ENCODE measurements at places on chromosomes 5 and 9.

GRCh38 chr5:52708463-52708862, 79.3 kb upstream of the ITGA1 start:
- no peak for DNase-seq

- DNase-seq = no peak
These were observed 65.8 kb upstream of the PLPP6 start for GRCh38 chr9:4596165-4596922.

DNA sequence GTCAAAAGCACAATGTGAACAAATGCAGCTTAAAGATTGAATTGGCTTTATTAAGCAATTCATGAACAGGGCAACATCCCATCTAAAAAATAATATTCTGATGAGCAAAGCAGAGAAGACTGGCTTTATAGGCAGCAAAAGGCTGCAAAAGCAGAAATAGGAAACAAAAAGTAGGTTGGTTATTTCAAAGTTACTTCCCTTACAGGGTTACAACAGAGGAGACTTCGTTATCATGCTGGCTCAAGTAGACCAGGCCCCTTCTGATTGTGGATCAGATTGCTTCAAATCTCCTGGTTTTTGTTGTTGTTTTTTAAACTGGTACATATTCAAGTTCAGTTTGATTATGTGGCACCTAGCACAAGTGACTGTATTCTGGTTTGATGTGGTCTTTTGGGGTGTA, 73.1 kb downstream of the MAN2A1 start:
- DNase-seq = no peak

- no peak for DNase-seq
These were observed 256.0 kb downstream of the FBXL17 start for GRCh38 chr5:108125771-108126511.

DNA sequence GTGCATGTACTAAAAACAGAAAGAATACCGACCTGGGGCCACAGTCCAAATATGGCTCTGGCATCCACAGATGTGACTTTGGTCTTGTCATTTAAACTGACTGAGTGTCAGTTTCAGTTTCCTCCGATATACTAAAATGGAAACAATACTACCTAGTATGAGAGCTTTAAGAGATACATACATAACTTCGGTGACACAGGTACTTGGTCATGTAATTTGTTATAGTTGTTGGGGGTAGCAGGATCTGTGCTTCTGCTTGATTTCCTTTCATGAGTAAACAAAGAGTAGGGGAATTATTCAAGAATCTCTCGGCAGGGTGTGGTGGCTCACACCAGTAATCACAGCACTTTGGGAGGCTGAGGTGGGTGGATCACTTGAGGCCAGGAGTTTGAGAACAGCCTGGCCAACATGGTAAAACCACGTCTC, 32.1 kb downstream of the MTMR12 start:
- no peak for DNase-seq

GRCh38 chr9:125755340-125755739, 8.2 kb downstream of the PBX3 start:
- DNase-seq = no peak

DNA sequence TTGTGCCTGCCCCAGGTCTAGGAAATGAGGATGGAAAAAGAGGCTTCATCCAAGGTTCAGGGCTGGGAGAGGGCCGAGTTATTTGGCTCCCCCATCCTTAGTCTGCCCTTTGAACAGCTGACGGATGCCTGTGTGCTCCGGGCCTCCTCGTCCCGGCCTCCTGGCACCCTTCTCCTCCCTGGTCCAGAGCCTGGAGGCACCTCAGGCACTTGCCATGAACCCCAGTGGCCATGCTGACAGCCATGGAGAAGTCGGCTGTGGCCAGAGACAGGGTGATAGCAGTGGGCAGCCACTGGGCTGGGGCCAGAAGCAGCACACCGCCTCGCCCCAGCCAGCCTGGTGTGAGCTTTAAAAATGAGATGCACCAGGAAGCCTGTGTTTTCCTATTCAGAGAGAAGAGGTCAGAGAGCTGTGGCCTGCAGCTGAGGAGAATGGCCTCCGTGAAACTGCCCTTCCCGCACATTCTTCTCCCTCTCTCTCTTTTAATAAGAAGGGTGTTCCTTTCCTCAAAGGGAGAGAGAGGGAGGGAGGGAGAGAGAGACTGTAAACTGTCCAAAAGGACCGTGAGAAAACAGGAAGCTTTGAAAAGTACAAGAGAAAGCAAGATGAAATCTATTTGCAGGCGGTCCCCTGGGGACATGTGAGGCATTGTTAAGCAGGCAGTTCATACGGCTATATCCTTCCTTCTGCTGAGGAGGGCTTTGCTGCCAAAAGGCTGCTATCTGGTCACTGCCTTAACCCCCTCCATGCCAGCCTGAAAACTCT, 55.3 kb downstream of the ZNF366 start:
- no peak for DNase-seq

DNA sequence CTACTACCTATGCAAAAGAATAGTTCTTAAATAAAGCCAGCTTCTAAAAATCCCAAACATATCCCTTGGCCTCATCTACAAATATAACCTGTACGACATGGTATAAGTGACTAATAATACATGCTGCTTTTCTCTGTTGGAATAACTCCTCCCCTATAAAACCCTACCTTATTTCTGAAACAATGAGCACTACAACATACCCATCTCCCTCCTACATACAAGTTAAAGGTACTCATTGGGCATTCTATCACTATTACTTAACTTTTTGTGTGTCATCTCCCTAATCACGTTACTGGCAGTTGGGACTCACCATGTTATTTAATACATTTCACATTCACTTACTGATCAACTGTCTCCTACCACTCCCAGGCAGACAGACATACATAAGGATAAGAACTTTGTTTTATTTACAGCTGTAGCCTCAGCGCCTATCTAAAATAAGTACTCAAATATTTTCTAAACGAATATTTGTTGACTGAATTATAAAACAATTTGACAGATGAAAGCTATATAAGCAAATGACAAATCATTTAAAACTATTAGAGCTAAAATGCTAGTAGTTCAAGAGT, 4.1 kb downstream of the CLK4 start:
- no peak for DNase-seq

DNA sequence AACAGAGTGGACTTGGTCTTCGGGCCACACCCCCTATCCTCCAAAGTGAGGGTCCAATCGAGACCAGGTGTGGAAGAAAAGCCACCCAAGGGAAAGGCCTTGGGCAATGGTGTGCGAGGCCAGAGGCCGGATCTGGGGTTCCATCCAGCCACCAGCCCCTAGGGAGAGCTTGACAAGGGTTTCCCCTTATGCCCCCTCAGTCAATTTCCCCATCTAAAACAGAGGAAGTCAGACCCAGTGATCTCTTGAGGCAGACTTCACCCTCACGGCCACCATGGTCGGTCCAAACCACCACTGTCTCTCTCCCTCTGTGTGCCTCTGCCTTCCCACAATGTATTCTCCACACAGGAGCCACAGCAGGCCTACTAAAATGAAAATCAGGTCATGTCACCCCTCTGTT, 82.9 kb downstream of the C5orf15 start:
- DNase-seq = no peak

- DNase-seq = no peak
These were observed 1141.0 kb downstream of the CDH12 start for GRCh38 chr5:21711866-21712758.

GRCh38 chr9:15086156-15086763, 176.0 kb upstream of the FREM1 start:
- DNase-seq = no peak

- no peak for DNase-seq
These were observed 5.9 kb upstream of the CSF1R start for GRCh38 chr5:150092159-150092787.

- DNase-seq = no peak
These were observed 338.1 kb downstream of the PRELID2 start for GRCh38 chr5:145497052-145497451.

- no peak for DNase-seq
These were observed 14.3 kb downstream of the TTC1 start for GRCh38 chr5:160023007-160023907.

GRCh38 chr9:71668717-71669116, 99.6 kb downstream of the CEMIP2 start:
- DNase-seq = no peak

- no peak for DNase-seq
These were observed 125.3 kb downstream of the CEP120 start for GRCh38 chr5:123297866-123298265.

GRCh38 chr5:173630724-173631365, 14.4 kb upstream of the BOD1 start:
- DNase-seq = no peak

DNA sequence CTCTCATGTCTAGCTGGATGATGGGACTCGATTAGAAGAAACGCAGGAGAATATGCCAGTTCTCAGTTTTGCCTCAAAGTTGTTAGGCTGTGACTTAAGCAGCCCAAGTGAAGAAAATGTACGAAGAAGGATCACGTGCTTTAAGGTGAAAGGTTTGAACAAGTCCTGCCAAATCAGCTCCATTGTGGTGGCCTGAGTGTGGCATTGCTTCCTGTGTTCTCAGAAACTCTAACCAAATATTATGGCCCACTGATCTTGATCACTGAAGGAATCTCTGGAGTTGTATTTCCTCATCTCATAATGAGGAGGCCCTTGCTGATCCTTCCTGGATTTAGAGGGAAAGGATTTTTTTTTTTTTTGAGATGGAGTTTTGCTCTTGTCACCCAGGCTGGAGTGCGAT, 44.0 kb downstream of the OTULIN start:
- no peak for DNase-seq

- no peak for DNase-seq
These were observed 98.4 kb upstream of the CAST start for GRCh38 chr5:96563816-96564215.

GRCh38 chr5:41878643-41879478, 8.6 kb upstream of the OXCT1 start:
- no peak for DNase-seq

GRCh38 chr5:139961435-139962157, 81.5 kb downstream of the NRG2 start:
- DNase-seq = no peak

DNA sequence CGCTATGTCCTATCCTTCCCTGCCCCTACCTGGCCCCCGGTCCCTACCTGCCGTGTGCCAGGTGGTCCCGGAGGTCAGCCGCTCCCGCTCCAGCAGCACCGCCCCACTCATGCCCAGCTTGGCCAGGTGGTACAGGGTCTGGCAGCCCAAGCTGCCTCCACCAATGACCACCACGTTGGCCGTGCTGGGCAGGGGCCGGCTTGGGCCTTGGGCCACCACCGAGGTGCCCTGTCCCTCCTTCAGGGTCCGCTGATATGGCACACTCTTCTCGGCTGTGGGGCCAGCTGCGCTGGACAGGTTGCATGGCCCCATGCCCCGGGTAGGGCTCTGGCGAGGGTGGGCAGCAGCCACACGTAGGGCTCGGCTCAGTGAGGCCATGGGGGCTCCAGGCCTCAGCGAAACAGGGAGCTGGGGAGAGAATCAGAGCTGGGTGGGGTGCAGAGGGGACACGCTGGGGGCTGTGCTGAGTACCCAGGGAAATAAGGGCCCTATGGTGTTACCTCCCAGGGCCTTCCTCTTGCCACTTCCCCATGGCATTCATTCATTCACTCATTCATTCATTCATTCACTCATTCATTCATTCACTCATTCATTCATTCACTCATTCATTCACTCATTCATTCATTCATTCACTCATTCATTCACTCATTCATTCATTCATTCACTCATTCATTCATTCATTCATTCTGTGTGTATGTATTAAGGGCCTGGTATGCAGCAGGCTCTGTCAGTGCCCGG, 4.2 kb downstream of the SARDH start:
- no peak for DNase-seq

DNA sequence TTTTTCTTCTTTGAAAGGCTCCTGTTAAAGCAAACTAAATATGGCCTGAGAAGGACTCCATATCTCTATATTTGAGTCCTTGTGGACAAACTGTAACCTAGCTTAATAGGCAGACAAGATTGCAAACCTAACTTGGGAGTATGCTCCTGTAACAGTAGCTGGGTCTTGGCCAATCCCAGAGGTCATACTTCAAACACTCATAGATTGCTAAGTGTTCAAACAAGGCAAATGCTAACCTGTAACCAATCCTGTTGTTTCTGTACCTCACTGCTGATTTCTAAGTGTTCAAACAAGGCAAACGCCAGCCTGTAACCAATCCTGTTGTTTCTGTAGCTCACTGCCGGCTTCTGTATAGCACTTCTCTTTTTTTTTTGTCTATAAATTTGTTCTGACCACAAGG, 50.6 kb upstream of the CLK4 start:
- DNase-seq = no peak

DNA sequence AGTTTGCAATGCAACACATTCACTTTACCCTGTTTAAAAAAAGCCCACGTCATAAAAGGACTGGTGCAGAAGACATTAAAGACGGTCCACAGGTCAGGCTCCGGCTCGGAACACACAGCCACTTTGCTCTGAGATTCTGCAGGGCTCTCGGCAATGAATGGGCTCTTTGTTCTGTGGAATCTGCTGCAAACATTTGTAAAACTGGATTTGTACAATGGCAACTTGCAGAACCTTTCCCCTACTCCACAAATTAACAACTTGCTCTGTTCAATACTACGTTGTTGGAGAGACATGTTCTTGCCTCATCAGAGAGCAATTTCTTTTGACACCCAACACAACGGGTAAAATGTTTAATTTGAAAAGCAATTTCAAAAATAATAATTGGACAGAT, 13.0 kb upstream of the NR5A1 start:
- no peak for DNase-seq

- DNase-seq = no peak
These were observed 16.5 kb upstream of the SPARC start for GRCh38 chr5:151703227-151703626.

DNA sequence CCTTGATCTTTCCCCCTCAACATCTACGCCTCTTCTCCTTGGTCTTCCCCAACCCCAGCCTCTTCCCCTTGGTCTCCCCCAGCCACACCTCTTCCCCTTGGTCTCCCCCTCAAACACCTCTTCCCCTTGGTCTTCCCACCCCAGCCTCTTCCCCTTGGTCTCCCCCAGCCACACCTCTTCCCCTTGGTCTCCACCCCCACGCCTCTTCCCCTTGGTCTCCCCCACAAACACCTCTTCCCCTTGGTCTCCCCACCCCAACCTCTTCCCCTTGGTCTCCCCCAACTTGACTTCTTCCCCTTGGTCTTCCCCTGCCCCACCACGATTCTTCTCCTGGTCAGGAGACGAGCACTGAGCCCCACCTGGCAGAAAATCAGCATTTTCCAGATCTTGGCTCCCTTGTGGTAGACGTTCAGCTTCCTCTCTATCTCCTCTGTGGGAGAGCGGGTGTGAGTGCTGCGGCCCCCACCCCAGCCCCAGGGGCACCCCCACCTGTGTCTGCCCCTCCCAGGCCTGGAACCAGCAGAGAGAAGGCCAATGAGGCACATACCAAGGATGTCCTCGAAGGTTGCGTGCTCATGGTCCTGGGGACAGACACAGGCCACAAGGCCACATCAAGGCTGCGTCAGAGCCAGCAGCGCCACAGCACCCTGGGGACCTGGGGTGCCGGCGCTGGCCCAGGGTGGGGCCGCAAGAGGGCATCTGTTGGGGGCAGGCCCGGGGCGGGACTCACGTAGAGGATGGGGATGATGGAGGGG, 7.0 kb downstream of the NSMF start:
- DNase-seq = no peak

- DNase-seq = no peak
These were observed 560 bp upstream of the NDUFS6 start for GRCh38 chr5:1800472-1801221.

All from HS-27A (cell line).